ENCODE measurements at places on chromosomes 7 and 10. TPM values are rescaled to one million over a fixed set of nuclear protein-coding genes. Genes with fewer than 3 reads are reported as not detected.

DNA sequence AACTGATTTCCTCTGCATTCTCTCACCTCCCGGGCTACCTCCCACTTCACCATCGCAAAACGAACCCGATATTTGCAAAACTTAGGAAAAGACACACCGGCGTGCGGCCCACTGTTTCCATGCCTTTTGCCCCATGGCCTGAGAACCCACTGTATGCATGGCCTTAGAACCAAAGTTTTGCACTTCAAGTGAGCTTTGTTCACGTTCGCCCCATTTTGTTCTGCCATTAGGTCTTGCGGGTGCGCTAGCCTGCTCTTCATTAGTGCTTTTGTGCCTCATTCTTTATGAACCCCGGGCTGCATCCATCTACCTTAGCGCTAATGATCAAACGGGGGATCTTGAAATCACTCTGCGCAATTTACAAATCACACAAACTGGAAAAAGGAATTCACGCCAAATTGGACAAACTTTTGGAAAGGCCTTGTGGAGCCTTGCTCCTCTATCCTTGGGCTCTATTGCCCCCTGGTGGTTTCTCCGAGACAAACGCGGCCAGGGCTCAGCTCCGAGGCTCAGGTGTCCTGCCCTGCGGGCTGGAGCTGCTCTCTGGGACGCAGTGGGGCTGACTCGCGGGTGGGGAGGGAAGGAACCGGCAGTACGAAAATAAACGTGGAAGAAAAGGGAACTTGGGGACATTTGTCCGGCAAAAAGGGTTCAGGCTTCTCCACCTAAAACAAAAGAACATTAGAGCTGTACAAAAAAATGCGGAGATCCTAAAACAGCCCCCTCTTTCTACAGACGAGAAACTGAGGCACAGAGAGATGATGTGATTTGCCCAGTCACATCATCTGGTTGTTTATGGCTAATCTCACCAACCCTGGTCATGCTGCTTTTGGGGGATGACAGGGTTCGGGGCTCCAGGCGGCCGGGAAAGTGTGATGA, 300.4 kb upstream of the NFE2L3 start:
- DNase-seq: peak; percentile 95

DNA sequence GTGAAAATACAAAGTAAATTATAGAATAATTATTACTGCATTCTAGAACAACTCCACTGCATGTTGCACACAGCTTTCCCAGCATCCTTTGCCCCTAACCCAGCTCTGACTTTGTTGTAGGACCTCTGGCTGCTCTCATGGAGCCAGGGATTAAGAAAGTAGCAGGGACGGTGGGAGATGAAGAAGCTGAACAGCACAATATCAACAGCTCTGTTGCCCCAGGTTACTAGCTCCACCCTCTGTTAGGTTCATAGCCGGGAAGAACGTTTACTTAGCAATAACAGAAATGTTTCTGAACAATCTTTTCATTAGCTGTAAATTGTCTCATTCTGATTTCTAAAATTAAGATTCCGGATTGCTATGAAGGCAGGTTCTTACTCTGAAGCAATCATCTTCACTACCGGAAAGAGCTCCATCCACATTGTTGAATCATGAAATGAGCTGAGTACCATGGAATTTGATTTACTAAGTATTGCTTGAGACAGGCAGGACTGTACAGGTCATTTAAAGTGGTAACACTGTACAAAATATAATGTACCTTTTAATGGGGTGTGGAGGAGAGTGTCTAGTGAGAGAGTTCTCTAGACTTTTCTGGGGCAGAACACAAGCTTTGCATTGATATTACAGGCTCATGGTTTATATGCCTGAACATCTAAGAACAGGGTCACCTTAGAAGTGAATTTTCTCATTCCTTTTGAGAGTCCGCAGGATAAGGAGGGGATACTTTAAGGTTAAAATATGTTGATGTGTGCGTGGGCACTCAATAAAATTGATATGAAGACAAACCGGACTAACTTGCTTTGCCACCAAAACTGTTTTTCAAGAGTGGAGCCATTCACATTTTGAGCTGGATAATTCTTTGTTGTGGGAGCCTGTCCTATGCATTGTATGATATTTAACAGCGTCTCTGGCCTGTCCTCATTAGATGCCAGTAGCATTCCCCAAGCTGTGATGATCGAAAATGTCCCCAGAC, 20.8 kb upstream of the RAB18 start:
- peak; percentile 50 for DNase-seq

- DNase-seq: no peak
Measured at GRCh38 chr7:150417239-150417638, 33.2 kb upstream of the GIMAP8 start.

DNA sequence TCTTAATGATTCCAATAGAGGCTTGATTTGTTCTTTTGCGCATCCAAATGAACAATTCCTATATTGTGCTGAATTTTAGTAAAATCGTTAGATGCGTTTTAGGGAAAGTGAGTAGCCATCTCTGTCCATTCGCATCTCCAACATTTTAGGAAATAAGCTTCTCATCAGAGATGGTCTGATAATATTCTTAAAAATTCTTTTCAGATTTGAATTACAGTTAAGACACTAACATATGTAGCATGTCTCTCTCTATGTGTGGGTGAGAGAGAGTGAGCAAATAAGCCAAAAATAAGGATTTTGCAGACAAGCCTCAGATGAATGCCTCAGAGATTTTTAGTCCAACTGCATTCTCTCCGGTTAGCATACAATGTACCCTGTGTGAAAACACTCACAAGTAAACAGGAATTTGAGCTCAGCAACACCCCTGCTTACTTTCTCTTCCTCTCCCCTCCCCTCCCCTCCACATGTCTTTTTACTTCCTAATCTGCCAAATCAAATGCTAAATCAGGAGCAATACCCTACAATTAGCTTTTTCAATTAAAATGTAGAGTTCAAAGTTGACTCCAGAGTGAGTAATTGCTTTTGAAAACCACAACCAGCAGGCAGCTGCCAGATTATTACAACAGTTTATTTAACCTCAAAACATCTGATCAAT, 354.4 kb downstream of the CRPPA start:
- DNase-seq: no peak

DNA sequence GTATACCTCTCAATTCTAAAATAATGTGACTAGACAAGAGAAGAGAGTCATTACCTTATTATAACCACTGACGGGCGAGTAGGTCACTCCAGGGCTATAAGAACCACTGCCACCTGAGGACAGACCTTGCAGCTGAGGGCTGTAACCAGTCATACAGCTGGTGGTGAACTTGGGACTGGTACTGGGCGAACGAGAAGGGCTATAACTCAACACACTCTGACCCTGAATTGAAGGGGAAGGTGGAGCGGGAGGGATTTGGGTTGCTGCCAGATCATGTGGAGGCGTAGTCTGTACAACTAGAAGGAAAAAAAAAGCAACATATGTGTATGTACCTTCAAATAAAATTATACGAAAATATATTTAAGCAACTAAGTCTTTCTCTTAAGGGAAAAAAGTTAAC, 3.4 kb downstream of the TMEM209 start:
- DNase-seq: no peak

DNA sequence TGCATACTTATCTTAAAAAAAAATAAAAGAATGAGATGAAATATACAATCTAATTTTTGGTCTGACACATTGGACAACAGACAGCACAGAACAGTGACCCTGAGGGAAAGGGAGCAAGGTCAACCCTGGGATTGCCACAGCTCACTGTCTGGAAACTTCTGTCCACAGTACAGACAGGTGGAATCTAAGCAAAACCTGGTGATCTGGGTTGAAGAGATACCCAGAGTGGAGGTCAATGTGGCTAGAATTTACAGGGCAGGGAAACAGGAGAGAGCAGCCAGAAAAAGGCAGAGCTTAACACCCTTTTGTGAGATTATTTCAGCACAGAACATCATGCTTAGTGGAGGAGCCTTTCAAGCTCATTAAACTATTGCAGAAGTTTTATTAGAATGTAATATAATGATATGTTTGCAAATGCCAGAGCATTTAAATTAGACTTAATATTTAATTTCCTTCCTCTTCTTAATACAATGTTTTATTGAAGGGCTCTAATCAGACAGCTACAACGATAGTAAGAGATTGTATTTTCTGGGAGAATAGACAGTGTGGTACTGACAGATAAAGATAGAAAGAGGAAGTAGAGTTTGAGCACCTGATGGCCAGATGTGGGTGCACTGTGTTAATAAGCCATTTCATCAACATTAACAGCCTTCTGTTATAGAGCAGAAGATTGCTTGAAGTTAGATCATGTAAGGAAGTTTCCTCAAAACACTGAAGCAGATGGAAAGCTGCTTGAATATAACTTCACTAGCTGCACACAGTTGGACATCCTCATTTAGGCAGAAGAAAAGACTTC, 309.4 kb downstream of the HGF start:
- DNase-seq: no peak

GRCh38 chr7:20927976-20928375, 141.3 kb upstream of the SP8 start:
- DNase-seq: no peak

DNA sequence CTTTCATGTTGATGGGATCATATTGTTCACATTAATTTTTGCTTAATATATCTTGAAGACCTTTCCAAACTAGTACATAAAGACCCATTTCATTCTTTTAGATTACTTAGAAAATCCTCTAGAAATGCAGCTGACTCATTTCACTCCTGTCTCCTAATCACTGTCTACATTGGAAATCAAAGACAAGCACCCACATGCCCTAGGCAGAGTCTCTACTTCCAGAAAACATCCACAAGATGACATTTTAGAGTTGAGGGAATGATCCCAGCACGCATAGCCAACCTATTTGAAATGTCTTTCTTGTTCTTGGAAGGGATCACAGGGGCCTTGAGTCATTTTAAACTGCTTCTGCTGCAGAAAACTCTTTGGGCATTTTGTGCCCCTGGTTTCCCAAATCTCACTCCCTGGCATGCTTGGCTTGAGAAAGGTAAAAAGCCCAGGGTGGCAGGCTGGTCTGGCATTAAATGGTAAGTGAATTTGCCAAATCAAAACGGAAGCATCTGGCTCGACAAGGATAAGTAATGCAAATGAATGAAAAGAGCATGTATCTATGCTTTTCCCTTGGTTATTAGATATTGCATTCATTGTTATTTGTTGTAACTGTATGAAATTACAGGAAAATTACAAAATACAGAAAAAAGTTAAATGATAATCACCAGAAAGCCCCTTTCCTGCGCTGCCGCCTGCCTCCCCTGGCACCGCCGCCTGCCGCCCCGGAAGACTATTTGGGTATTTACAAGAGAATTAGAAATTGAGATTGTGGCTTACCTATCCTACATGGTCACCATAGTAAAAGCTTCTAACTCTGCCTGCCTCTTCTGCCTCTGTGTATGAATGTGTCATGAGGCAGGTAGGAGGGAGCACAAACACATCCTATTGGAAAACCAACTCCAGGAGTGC, 225.3 kb downstream of the PTEN start:
- no peak for DNase-seq

DNA sequence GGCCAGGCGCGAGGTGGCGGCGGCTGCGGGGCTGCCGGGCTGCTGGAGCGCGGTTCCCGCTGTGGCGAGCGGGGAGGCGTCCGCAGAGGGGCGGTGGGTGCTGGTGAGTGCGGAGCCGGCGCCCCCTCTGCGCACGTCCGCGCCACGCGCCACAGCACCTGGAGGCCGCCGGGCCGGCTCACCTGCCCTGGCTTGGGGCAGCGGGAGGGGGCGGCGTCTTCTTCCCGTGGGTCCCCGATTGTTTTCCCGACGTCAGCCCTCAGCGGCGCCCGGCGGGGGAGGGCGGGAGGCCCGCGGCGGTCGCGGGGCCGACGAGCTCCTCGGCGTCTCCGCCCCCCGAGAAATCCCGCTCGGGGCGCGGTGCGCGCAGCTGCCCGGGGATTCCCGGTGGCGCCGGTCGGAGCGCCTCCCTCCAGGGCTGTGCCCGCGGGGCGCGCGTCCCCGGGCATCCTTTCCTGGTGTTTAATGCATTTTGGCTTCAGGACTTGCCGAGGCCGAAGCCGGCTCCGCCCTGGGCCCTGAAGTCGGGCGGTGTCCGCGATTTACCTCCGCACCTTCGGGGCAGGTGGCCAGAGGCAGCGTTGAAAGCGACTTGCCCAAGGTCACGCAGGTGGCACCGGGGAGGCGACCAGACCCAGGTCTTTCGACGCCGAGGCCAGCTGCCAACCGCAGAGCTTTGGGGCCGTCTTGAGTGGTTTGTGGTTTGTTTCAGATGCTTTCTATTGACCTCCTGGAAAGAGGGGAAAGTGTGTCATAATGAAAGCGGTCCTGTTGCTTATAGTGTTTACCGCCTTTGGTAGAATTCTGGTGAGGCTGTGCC, 561 bp downstream of the PLEKHA1 start:
- peak; percentile 67 for DNase-seq

GRCh38 chr10:31261511-31262311, 57.3 kb upstream of the ZEB1 start:
- no peak for DNase-seq

GRCh38 chr10:543131-543530, 146.3 kb downstream of the DIP2C start:
- DNase-seq: no peak

GRCh38 chr10:7117806-7118674, 292.8 kb downstream of the SFMBT2 start:
- no peak for DNase-seq

- DNase-seq: no peak
Measured at GRCh38 chr10:8297959-8298358, 243.5 kb downstream of the GATA3 start.

DNA sequence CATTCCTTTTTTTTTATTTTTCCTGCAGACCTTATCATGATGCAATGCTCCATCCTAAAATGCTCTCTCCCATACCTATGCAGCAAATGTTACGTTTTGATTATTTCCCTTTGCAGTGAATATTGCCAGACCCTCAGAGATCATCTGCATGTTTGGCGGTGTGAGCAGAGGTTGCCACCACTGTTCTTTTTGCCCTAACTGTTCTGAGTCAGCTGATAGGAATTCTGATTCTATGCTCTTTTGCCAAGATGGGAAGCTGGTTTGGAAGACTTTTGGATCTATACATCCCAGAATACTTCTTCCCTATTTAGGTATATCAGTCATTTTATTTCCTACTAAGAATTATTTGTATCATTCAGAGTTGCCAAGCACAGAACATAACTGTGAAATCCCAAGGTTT, 130.5 kb downstream of the KLF6 start:
- no peak for DNase-seq

ASB13 gene
- 15.6 TPM for total RNA-seq

SPDYE8 gene
- 0.18 TPM for total RNA-seq

UFSP1 gene
- not detected for total RNA-seq

SHTN1 gene
- 19.3 TPM for total RNA-seq

AKR1D1 gene
- total RNA-seq: not detected

C10orf62 gene
- total RNA-seq: not detected

CFAP69 gene
- 0.87 TPM for total RNA-seq

CPA4 gene
- not detected for total RNA-seq

C1QL3 gene
- not detected for total RNA-seq

MYPN gene
- not detected for total RNA-seq

LRMDA gene
- 6.4 TPM for total RNA-seq

JAKMIP3 gene
- total RNA-seq: not detected

MINDY4 gene
- total RNA-seq: not detected

MRLN gene
- total RNA-seq: not detected

DNAJB6 gene
- total RNA-seq: 99.1 TPM

HGF gene
- total RNA-seq: 6.2 TPM

PON2 gene
- 139 TPM for total RNA-seq

Data from stomach (tissue), 19 donors.